ENCODE measurements at places on chromosomes 5 and 9.

DNA sequence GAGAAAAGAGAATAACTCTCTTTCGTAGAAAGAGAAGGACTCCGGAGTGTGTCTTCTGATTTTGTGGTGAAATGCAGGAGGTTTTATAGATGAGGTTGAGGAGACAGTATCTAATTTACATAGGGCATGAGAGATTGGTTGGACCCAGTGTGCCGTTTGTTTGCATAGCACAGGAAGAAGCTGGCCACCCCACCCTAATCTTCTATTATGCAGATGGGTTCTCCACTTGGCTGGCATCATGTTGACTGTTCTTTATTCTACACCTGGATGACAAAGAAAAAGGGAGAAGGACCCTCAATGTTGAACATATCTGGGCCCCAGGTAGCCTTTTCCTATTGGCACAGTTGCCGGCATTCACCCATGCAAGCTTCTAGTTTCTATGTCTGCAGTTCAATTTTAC lies 23.2 kb upstream of the MINAR2 start:
- no peak for DNase-seq

DNA sequence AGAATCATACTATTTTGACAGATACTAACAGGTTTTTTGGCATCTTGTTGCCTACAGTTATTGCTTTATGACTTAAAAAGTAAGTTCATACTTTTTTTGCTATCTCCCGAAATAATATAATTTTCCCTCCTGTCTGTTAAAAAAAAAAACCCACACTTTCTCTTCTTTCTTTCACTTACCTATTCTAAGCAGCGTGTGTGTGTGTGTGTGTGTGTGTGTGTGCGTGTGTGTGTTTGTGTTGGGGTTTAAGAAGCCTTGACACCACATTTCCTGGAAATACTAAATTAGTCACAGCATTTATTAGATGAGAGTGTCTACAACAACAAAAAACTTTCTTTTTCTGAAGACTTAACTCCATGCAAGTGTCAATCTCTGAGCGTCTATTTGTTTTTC lies 12.4 kb downstream of the TNFAIP8 start:
- DNase-seq: no peak

DNA sequence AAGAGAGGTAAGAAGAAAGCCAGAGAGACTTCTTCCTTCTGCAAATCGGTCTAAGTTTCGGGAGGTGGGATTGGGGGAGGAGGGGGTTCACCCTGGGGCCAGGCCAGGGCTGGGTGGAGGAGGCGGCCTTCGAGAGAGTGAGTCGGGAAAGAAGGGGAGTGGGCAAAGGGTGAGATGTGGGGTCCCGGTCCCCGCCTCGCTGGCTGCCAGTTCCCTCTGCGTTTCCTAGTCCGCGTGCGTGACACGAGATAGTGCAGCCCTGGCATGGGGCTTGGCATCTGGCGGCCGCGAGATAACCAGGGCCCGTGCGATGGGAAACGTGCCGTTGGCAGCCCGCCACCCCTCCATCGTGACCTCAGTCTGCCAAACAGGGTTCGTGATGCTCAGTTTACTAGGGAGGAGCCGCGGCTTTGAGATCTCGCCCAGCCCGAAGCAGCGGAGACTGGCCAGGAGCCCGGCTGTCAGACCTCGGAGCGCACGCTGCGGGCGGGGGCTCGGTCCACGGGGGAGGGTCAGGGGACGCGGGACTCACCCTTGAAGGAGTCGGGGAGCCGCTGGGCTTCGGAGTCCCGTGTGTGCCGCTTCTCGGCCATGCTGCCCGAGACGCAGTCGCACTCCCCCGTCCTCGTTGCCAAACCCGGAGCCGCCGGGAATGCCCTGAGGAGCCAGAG lies at the start of gene STOM:
TSS of gene STOM (minus strand) at position 656 of the 671 bp plus-strand sequence. CDS start at position 593, 63 bp downstream.
- no peak for DNase-seq

DNA sequence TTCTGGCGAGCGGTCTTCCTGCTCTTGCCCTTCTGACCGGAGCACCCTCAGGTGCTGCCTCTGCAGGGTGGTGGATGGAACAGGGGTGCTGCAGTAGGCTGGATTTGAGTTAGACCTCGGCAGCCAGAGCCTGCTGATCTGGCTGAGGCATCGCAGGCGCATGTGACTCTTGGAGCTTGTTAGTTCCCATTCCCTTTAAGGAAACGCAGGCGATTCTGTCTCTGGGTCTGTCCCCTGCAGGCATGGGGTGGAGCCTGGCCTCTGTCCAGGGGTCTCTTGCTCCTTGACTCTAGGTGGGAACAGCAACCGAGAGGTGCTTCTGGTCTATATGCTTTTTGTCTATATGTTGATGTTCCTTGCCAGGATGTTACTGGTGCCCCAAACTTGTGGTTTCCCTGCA lies 3.1 kb downstream of the WNK2 start:
- no peak for DNase-seq

GRCh38 chr5:34500236-34500847 lies 155.8 kb upstream of the RAI14 start:
- no peak for DNase-seq

GRCh38 chr5:96691503-96692303 lies 29.5 kb downstream of the CAST start:
- DNase-seq: no peak

GRCh38 chr9:68719847-68720246 lies 14.8 kb downstream of the PIP5K1B start:
- no peak for DNase-seq

GRCh38 chr5:123094919-123095797 lies 6.1 kb downstream of the PRDM6 start:
- DNase-seq: no peak

DNA sequence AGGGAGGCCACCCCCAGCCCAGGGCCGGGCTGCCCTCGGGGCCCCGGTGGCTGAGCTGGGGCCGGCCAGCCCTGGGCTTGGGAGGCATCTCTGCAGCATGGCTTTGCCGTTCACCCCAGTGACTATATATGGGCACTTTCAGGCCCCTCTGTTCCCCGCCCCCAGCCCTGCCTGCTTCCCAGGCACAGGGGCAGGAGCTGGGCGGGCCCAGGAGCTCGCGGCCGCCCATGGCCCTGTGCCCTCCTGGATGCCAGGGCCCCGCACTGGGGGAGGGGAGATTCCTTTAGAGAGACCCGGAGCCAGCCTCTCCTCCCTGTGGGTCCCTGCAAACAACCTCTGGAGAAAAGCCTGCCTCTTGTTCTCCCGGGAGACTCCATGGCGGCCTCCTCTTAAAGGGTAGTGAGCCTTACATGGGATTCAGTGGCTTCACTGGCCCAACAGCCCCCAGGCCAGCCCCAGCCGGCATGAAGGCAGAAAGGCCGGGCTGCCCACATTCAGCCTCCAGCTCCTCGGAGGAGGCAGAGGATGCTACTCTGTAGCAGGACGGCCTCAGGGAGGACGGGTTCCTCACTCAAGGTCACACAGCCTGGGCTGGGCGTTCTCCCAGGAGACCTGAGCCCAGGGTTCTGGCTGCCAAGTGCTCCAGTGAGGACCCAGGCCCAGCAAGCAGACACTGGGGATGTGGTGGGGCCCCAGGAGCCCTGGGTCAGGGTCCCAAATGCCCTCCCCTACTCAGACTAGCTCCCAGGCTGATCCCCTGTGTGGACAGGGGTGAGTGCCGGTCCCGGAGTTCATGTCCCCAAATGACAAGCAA lies 4.1 kb downstream of the NACC2 start:
- DNase-seq: no peak

DNA sequence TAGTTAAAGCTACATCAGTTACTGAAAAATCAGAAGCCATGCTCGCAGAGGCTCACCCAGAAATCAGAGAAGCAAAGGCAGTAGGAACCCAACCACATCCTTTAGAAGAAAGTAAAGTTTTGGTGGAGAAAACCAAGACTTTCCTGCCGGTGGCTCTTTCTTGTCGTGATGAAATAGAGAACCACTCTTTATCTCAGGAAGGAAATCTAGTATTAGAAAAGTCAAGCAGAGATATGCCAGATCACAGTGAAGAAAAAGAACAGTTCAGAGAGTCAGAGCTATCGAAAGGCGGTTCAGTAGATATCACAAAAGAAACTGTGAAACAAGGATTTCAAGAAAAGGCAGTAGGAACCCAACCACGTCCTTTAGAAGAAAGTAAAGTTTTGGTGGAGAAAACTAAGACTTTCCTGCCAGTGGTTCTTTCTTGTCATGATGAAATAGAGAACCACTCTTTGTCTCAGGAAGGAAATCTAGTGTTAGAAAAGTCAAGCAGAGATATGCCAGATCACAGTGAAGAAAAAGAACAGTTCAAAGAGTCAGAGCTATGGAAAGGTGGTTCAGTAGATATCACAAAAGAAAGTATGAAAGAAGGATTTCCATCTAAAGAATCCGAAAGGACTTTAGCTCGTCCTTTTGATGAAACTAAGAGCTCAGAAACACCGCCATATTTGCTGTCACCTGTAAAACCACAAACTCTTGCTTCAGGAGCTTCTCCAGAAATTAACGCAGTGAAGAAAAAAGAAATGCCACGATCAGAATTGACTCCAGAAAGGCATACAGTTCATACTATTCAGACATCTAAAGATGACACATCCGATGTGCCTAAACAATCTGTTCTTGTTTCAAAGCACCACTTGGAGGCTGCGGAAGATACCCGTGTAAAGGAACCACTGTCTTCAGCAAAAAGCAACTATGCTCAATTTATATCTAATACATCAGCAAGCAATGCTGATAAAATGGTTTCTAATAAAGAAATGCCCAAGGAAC lies 47.2 kb downstream of the CMYA5 start:
- DNase-seq: no peak

DNA sequence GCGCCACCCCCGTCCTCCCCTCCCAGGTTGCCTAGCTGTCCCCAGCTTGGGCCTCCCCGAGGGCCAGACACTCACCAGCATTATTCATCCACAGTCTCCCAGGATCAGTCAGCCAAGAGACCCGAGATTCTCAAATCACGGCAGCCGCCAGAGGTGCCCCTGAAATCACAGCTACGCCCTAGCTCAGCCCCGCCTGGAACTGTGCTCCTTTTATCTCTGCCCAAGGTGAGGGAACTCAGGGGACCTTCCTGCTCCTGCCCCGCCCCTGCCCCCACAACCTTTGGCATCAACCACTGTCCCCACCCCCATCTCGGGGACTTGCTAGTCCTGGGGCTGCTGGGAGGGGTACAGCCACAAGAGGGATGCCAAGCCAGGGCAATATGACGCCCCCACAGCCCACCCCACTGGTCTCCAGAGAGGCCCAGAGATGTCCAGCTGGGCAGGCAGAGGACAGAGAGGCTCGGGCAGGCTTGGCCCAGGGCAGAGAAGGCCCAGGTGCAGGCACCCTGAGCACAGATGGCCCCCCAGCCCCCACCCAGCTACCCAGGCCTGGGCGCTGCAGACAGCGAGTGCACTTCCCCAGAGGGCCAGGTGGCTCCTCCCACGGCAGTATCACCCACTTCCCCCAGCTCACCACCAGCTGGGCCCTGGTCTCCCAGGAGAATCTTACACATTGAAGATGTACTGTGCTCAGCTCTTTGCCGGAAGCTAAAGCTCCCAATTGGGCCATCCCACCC lies at the start of gene FUT7:
TSS of gene FUT7 (minus strand) at position 185 of the 737 bp plus-strand sequence. CDS start at position 88, 97 bp downstream.
- DNase-seq: no peak

DNA sequence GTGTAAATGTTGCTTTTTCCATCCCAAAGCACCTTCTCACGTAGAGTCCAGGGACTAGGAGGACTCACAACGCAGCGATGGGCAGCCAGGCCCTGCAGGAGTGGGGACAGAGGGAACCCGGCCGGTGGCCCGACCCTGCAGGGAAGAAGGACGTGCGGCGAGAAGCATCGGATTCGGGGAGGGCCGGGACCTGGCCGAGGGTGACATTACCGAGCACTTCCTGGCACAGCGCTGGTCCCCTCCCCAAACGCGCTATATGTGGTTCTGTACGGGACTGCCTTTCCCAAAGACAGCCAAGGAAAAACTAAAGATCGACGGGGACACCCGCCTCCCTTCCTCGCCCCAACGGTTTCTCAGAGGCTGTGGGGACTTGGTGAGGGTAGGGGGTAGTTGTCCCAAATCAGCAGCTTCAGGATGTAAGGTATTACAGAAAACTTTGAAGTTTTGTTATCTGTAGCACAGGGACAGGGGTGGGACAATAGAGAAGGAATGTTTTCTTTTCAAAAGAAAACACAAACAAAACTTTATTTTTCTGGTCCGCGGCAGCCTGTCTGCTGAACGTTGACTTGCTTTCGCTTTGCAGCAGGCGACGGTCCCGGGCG lies 887 bp upstream of the MAP3K1 start:
- DNase-seq: no peak

- DNase-seq: no peak
Observed at GRCh38 chr5:40277161-40277906, 402.4 kb upstream of the PTGER4 start.
